Activated CD8-positive, alpha-beta memory T cell treated with anti-CD3 and anti-CD28 coated beads, Interleukin-2, amount 10 ng/mL, durations not matched to agents 7 days and 5 days (primary cell): ENCODE measurements at places on chromosomes 5 and 9.

DNA sequence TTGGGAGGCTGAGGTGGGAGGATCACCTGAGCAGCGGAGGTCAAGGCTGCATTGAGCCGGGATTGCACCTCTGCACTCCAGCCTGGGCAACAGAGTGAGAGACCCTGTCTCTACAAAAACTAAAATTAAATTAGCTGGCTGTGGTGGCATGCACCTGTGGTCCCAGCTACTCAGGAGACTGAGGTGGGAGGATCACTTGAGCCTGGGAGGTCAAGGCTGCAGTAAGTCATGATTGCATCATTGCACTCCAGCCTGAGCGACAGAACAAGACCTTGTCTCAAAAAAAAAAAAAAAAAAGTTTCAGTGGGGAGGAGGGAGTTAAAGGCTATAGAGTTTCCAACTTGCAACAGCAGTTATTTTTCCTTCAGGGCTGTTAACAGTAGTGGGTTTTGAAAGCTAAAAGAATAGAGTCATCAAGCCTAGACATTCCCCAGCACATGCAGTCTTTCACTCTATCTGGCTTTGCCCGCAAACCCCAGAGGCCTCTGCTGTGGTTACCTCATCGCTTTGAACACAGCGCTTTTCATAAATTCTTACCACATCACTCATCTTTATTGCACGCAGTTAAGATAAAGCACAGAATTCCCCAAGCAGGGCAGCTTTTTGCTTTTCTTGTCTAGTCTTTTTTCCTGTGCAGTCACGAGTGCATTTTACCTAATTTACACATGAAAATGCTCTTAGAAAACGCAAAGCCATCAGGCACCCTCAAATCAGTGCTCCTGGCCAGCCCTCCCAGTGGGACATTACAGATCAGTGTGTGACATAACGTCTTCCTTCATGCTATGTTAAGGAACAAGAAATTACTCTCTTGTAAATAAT is 8.7 kb upstream of the SLC2A8 start:
- DNase-seq, result peak; percentile 96

DNA sequence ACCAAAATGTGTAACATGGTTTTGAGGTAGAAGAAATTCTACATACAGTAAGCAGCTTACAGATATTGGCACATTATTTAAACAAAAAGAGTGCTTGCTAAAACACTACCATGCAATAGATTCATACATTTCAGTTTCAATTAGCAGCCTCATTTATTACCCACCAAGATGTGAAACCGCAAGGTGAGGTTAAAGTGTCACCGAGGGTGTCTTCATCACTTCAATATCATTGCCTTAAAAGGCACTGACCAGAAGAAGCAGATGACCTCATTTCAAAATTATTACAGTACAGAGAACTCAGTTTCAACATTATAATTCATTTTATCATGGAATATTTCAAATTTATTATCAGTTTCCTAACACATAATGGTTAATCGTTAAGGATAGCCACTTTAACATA is 302.2 kb downstream of the ISL1 start:
- DNase-seq, result no peak

- DNase-seq, result peak; percentile 90
Measured at GRCh38 chr5:177429248-177430040, 3.0 kb downstream of the GRK6 start.

DNA sequence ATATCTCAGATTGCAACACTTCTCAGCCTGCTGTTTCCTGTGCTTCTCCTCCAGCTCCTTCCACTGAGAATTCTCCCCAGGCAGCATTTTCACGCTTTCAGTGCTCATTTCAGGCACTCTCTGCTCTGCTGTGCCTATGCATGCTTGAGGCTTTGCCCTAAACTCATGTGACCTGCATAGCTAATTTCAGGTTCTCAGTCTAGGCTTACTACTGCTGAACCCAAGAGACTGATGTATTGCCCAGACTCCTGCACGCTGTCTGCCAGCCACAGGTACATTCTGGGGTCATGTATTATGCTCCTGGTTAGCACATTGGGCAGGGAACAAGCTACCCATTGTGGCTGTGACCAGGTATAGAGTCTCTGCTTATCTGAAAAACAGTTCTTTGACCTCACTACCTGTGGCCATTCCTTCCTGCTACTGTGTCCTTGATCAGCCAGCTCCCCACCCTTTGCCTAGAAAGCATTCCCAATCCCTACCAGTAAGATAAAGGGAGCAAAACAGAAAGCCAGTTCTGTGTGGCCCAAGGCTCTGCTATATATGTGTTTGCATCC is 34.7 kb downstream of the PIP5K1B start:
- no peak for DNase-seq

DNA sequence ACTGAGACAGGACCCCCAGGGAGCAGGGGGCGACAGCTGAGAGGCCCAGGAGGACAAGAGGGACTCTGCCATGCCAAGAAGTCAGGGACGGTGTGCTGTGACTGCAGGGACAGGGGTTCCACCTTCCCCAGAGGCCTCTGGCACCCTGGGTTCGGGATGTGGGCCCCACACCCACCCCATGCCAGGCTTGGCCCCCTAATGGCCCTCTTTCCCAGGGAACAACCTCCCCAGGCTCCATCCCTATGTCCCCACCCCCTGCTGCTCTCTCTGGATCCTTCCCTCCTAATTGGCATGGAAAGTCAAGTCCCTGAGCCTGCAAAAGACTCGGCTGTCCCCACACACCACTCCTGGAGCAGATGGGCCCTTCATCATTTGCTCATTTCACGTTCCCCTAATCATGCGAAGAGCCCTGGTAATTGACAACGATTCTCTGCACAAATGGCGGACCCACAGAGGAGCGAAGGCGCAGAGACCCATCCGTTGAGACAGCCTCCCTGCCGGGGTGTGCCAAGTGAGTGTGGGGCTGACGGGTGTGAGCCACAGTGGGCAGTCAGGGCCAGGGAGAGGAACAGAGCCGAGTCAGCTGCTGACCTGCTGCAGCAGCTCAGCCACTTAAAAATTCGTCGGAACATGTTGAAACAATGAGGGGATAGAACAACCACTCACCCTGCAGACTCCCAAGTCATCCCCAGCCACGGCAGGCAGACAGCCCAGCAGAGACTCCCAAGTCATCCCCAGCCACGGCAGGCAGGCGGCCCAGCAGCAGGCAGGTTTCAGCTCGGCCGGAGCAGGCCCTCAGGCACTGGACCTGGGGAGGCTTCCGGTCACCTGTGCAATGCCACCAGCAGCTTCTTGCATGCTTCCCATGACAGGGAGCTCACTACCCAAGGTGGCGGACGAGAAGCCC is 109.0 kb downstream of the VAV2 start:
- no peak for DNase-seq

DNA sequence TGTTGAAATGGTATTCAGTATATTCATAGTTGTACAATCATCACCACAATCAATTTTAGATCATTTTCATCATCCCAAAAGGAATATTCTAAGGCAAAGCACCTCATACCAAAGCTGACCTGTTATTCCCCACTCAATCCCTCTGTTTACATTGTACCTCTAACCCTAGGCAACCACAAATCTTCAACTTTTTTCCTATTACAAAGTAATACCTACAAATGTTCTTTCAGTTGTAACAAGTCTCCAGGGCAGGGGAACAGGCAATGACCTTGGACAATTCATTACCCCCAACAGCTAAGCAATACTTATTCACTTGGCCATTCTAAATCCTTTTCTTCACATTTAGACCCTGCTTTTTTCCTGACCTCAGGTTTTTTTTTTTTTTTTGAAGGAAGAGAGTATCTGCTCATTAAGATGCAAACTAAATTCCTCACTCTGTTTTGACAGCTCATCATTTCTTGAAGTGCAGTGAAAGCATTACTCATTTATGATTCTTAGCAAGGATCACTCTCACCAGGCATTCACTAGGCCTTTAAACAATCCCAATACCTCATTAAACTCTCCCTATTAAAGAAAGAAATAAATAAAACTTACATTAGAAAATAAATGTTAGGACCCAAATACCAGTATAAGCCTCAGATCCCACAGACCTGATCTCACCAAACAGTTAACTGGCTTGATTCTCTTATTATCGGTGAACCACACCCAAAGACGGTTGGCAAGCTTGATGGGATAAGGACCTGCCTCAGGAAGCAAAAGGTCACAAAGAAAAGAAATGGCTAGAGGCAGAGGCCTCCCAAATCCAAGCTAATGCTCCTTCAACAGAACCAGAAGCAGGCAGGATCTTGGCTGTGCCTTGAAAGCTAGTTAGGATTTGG is 15.3 kb downstream of the MTMR12 start:
- DNase-seq, result no peak

GRCh38 chr5:113909782-113910181 is 396.3 kb downstream of the YTHDC2 start:
- no peak for DNase-seq
